Suppressor macrophage (primary cell): ENCODE measurements at places on chromosomes 6 and 20.
A peak's percentile ranks its signal among the peaks of the same experiment; 100 is the strongest.

GRCh38 chr20:58816957-58817651, 33.6 kb downstream of the GNAS-AS1 start:
- DNase-seq = no peak

- no peak for DNase-seq
Observed at GRCh38 chr6:47801984-47802383, 20.2 kb downstream of the OPN5 start.

- DNase-seq = no peak
Observed at GRCh38 chr20:51339721-51340450, 202.6 kb downstream of the NFATC2 start.

- no peak for DNase-seq
Observed at GRCh38 chr6:148440016-148440415, 97.4 kb downstream of the SASH1 start.

GRCh38 chr6:27617700-27618689, 145.1 kb upstream of the ZNF184 start:
- no peak for DNase-seq

DNA sequence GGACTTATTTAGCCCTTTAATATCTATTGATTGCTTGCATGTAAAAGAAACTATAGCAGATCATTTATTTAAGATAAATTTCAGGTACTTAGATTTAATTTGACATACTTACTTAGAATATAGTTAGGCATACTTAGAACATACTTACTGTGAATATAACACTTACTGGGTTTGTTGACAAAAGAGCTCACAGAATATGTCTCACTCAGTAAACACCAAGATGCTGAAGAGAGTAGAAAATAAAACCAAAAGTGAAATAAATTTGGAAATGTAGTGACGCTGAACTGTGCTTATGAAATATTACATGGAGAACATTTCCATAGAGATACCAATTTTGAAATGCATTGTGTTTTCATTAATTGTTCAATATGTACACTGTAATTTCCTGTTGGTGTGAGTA, 615.4 kb upstream of the MAN1A1 start:
- DNase-seq = no peak

DNA sequence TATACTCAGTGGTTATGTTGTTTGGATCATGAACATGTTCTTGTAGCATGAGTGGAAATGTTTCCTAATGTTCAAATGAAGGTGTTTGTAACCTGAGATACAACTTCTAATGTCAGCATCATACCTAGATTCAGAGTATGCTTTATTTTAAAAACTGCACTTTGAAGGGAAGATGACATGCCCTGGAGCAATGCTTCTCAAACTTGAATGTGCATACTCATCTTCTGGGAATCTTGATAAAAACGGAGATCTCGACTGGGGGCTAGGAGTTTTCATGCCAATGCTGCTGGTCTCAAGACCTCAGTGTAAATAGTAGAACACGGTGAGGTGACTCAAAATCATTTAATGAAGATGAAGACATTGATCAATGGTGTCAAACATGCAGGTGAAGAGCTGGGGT, 440.0 kb upstream of the NOX3 start:
- DNase-seq = no peak

DNA sequence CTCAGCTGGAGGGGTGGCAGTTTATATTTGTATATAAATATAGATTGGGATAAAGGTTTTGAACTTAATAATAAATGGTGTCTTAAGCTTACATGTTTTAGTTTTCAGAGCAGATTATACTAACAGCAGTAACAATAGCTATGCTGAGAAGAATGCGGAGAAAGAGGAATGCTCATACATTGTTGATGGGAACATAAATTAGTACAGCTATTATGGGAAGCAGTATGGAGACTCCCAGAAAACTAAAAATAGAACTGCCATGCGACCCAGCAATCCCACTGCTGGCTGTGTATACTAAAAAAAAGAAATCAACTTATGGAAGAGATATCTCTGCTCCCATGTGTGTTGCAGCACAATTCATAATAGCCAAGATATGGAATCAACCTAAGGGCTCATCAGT, 127.9 kb downstream of the BCKDHB start:
- no peak for DNase-seq

GRCh38 chr6:6409397-6410030, 89.1 kb upstream of the F13A1 start:
- DNase-seq = no peak

DNA sequence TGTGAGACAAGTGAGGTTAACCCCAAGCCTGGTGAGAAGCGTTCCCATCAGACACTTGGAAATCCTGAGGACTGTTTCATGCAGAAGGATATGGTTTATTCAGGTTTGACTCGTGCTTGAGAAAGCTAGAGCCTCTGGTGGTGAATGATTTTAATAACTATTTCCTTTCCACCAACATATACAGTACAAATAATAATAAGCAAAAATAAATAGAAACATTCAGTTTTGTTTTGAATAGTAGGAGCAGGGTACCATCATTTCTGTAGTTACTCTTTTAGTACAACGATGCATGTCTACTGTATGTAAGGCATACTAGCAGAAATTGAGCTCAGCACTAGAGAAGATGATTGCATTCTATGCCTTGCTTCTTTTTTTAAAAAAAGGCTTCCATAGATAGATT, 33.5 kb downstream of the PLG start:
- no peak for DNase-seq

DNA sequence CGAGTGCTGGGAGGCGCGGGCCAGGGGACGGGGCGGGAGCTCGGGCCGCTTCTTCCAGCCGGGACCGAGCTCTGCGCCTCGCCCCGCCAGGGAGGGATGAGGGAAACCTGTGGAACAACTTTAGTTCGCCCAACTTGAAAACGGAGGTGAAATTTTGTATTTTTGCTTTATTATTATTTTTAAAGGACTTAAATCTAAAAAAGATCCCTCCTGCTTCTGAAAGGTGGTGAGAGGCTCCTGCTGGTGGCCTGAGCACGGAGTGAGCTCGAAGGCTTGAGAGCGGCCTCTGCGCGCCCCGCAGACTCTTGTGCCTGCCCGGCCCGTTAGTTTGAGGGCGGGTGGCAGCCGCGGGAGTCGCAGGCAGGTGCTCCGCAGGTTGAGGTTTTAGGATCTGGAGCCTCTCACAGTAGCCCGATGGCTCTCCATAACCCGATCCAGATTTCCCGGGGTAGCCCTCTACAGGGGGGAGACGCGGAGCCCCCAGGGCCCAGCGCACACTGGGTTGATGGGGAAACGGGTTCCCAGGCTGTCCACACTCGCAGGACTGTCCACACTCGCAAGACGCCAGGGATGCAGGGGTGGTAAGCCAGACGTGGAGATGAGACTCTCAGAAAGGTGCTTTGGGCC, 46.2 kb upstream of the SUPT3H start:
- DNase-seq = no peak

GRCh38 chr6:138229663-138230179, 11.4 kb upstream of the PBOV1 start:
- DNase-seq = no peak

DNA sequence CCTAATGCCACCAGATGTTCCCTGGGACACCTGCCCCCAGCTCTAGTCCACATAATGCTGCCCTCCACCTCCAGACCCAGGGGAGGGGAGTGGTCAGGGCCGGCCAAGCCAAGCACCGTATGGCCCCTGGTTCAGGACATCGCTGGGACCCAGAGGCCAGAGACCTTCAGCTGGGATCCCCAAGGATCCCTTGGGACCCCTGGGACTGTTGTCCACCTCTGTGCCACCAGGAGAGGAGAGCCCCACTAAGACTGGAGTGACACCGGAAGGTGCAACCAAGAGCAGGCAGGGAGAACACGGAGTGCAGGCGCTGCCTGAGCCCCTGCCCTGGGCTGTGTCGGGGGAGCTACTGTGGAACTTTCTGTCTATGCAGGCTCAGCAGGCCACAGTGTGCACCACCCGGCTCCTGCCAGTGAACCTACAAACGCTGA, 43.6 kb downstream of the CTCFL start:
- no peak for DNase-seq

DNA sequence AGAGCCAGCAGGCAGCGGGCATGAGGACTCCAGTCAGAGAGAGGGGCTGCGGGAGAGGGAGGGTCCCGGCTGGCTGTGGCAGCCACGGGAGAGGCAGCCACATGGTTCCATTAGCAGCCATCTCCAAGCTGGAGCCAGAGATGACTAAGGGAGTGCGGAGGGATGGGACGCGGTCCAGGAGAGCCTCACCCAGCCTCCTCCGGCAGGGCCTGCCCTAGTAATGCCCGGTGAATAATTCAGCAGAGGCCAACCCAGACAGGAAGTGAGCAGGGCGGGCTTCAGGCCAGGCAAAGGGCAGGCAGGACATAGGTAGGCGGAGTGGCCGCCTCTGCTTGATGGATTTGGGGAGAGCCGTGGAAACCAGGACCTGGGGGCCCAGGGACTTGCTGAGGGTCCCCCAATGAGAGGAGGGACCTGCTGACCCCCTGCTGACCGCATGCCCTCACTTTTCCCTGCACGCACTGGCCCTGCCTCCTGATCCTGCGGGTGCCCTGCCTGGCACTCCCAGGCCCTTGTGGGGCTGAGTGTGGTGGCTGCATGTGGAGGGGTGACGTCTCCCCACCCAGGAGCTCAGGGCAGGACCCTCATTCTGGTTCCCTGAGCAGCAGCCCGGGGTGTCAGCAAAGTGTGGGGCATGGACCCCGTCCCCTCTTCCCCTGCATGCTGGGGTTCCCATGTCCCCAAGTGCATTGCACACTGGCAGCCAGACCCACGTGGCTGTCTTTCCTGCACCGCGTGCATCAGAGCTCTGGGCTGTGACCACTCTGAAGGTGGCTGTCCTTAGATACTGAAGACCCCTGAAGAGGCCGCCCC, 51.8 kb upstream of the SLCO4A1 start:
- DNase-seq = peak; percentile 52

GRCh38 chr6:108764580-108764950, 83.7 kb upstream of the ARMC2 start:
- DNase-seq = no peak

- DNase-seq = no peak
Observed at GRCh38 chr20:35003211-35004031, 47.8 kb downstream of the MYH7B start.

DNA sequence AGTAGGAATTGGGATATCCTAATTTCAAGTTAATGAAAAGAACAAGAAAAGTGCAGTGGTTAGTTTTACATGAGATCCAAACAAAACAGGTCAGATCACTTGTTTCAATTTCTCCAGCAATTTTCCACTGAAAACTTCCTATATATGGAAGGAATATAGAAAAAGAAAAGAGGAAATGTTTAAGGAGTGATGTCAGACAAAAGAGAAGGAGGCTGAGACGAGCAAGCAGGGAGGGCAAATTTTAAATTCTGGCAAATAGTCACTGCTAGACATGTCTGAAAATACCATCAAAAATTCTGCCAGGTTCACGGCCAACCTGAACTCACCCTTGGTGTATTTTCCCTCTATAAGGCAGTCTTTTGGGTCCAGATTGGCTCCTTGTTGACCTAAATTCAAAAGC, 9.5 kb upstream of the NUP153 start:
- DNase-seq = no peak

GRCh38 chr6:75993236-75994162, 79.0 kb downstream of the IMPG1 start:
- no peak for DNase-seq

GRCh38 chr6:66965227-66965626, 1258.2 kb upstream of the EYS start:
- no peak for DNase-seq

DNA sequence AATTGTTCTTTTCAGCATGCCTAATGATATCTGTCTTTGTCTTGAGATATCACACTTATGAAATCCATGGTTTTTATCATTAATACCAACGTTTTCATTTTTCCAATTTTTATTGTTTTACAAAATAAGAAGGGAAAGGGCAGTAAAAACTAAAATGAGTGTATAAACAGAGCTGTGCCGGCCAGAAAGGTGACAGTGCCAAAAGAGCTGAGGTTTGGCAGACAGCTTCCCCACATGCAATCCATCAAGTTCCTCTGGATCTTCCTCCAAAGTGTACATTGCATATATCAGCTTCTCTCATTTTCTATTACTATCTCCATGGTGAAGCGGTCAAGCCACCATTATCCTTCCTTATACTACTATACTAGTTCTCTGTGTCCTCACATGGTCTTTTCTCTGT, 10.1 kb upstream of the TMEM244 start:
- no peak for DNase-seq

DNA sequence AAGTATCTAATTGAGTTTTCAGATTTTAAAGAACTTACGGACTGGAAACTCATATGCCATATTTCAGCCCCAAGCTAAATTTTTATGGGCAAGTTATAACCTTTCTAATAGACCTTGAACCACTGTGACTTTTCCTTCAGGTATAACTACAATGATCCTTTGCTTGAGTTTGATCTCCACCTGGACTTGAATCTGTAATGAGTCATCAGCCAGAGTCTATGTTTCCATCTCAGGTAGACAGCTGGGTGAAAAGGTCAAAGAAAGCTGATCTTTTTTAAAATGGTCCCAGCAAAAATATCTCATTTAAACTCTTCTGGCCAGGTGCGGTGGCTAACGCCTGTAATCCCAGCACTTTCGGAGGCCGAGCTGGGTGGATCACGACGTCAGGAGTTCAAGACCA, 88.4 kb upstream of the SGK1 start:
- DNase-seq = no peak

- no peak for DNase-seq
Observed at GRCh38 chr6:82712826-82713225, 349.2 kb downstream of the TPBG start.

DNA sequence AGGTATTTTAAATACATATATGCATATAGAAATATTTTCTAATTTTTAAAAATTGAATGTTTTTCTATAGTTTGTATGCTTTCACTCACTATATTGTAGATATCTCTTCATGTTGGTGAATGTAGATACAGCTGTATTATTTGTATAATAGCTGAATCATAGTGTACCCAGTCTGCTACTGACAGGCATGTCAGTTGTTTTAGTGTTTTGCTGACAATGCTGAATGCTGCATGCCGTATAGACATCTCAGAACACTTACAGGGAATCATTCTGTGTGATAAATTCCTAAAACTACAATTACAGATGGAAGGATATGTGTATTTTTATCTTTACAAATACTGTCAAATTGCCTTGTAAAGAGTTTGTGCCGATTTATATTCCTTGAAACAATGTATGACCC, 175.4 kb downstream of the SIM1 start:
- DNase-seq = no peak

DNA sequence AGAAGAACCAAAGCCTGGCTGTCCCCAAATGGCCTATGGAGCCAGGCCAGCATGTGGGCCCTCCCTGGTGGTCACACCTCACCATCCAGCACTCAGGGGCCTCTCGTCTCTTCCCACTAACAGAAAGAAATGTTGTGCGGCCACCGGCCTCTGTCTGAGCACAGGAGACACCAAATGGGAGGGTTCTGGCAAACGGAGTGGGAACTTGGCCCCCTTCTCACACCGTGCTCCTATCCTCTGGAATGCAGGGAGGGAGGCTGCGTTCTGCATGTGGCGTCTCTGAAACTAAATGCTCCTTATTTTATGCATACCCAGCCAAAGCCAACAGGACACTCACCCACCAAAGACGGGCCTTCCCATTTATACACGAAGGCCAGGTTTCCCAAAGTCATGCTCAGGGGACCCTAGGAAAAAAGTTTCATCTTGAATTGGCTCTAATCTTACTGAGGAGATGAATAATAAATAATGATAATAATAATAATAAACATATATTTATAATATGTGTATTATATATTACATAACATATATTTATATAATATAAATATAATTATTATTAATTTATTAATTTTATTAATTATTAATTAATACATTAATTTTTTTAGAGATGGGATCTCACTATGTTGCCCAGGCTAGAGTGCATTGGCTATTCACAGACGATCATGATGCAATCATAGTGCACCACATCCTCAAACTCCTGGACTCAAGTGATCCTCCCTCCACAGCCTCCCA, 102.4 kb downstream of the FOXF2 start:
- no peak for DNase-seq
